ENCODE measurements at places on chromosomes 13 and 19. TPM values are rescaled to one million over a fixed set of nuclear protein-coding genes. Genes with fewer than 3 reads are reported as not detected.

GRCh38 chr19:55384920-55385723 is 610 bp upstream of the RPL28 start:
- peak; percentile 96 for DNase-seq

DNA sequence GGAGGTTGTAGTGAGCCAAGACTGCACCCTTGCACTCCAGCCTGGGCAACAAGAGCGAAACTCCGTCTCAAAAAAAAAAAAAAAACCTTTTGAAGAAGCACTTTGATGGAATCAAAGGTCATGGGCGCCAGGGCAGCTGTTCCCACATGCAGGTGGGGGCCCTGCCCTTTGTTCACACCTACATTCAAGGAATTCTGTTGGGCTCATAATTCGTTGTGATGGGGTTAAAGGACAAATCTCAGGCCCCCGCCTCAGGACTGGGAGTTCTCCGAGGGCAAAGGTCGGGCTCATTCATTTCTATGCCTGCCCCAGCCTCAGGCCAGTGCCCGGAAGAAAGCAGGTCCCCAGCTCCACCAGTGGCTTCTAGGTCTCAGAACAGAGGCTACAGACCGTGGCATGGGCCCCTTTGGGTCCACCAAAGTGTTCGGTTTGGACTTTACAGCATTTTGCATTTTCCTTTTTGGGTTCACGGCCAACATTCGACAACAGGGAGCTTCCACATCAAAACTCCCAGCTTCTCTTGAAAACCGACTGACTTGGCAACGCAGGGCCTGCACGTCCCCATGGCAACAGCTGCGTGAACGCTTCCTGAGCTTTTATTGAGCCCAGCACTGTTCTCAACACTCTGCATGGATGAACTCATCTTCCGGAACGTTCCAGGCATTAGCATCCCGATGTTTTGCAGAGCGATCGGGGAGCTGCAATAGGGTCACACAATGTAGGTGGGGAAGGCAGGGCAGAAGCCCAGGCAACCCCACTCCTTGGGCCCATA is 10.1 kb upstream of the GTF2F1 start:
- peak; percentile 63 for DNase-seq

- DNase-seq: no peak
Observed at GRCh38 chr13:73794755-73795154, 339.4 kb downstream of the KLF12 start.

GRCh38 chr19:55490478-55491432 is 2.5 kb downstream of the SSC5D start:
- DNase-seq: no peak

The FCHO1 gene
- 0.43 TPM for total RNA-seq
